ENCODE measurements at places on chromosomes 11 and 22. TPM values are rescaled to one million over a fixed set of nuclear protein-coding genes. Genes with fewer than 3 reads are reported as not detected.

DNA sequence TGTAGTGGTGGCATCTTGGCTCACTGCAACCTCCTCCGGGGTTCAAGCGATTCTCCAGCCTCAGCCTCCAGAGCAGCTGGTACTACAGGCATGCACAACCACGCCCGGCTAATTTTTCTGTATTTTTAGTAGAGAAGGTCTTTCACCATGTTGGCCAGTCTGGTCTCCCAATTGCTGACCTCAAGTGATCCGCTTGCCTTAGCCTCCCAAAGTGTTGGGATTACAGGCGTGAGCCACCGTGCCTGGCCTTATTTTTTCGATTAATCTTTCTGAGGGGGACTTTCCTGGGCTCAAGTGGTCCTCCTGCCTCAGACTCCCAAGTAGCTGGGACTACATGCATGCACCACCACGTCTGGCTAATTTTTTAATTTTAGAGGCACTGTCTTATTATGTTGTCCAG is 5.6 kb downstream of the SNU13 start:
- no peak for DNase-seq

GRCh38 chr22:19060356-19061009 is 61.7 kb downstream of the DGCR2 start:
- peak; percentile 39 for DNase-seq

GRCh38 chr22:43955883-43956782 is 891 bp downstream of the SAMM50 start:
- DNase-seq, result no peak

GRCh38 chr22:44281768-44282637 is 30.7 kb downstream of the SHISAL1 start:
- DNase-seq, result no peak

Gene SCGB1D1
- not detected for total RNA-seq

Data from HT1080 (cell line).